ENCODE measurements at places on chromosomes 7 and 10.

DNA sequence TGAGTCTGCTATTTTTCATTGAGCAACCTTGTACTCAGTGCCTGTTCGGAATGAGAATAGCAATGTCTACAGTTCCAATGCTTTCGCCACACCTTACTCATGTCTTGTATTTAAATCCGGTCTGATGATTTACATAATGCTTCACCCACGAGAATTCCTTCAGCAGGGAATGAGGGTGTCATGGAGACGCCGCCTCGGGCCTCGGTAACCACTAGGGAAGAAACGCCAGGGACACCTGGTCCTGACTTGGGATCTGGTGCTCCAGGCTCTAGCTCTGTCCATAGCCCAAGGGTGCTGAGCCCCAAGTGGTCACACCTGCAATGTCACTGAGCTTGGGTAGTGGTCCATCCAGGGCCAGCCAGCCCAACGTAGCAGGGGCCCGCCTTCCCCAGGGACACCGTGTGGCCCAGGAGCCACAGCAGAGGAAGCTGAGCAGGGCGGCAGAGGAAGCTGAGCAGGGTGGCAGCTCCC is 37.4 kb downstream of the PRKAG2 start:
- no peak for DNase-seq

DNA sequence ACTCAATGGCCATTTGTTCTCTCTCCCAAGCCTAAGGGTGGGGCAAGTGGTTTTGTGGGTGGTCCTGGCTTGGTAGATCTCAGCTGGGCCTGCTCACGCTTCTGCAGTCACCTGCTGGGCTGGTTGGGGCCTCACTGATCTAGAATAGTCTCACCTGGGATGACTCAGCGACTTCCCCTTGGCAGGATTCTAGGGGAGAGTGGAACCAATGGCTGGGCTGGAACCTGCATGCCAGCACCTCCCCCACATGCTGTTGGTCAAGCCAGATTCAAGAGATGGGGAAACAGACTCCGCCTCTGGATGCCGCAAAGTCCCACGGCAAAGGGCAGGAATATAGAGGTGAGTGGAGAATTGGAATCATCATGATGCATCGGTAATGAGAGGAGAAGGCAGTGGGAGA is 292.9 kb upstream of the NPVF start:
- no peak for DNase-seq

DNA sequence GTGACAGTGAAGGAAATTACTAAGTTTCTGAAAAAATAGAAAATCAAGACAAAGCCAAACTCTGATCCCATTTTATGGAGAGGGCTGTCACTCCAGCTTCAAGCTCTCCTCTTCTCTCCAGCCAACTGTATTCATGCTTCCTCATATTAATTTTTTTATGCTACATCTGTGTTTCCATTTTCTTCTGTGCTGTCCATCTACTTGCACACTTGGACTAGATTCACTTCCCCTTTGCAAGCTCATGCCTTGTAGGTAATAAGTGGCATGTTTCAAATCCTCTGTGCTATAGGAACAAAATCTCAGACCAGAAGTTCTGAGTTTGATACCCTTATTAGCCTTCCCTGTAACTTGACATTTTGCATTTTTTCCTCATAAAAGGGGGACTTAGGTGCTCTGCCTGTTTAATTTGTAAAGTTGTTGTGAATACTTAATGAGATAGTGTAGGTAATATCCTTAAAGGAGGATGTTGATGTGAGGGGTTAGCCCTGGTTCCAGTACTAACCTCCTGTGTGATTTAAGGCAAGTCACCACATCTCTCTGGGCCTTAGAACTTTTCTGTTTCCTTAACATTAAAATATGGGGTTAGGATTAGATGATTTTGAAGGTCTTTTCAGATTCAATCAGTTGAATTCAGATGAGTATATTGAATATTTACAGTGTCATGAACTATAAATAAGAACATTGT is 358.8 kb downstream of the BBS9 start:
- no peak for DNase-seq

DNA sequence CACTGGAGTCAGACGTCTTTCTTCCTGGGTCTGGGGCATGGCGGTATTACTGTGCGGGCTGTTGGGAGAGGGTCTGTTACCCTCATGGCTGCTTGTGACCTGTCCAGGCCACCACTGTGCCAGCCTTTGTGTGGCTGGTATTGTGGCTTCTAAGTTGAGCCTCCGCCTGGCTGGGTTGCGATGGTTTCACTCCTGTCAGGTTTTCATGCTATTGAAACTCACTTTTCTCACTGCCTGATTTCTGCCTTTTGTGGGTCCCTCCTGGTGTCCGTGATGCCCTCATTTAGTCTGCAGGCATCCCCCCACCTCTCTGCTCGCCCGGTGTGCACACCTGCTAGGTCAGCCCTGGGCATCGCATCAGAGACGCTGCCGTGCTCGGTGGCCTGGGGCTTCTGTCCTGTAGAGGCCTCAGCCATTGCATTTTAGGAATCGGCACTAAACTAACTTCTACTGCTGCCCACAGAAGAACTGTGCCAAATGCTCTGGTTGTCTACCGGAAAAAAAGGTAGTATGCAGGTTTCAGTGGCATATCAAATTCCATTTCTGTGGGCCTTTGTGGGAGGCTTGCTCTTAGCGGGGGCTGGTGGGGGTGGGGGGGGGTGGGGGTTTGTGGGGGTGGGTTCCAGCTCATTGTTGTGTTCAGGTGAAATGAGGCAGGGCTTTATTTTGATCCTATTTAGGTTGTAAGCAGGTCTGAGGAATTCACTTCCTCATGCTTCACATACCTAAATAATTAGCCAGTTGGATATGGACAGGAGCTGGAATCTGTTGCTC is 64.3 kb downstream of the MGMT start:
- DNase-seq, result no peak

DNA sequence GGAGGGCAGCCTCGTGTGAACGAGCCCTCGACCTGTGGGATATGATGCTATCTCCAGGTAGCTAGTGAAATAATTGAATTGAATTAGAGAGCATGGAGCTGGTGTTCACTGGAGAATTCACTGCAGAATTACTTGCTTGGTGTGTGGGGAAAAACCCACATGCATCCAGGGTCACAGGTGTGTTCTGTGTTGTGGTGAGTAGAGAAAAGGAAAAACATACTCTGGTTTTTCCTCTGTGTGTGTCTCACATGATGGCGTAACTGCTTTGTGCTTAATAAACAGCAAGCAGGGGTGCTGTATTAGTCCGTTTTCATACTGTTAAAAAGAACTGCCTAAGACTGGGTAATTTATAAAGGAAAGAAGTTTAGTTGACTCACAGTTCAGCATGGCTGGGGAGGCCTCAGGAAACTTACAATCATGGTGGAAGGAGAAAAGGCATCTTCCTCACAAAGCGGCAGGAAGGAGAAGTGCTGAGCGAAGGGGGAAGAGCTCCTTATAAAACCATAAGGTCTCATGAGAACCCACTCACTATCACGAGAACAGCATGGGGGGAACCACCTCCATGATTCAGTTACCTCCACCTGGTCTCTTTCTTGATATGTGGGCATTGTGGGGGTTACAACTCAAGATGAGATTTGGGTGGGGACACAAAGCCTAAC is 62.6 kb downstream of the TACR2 start:
- DNase-seq, result no peak

DNA sequence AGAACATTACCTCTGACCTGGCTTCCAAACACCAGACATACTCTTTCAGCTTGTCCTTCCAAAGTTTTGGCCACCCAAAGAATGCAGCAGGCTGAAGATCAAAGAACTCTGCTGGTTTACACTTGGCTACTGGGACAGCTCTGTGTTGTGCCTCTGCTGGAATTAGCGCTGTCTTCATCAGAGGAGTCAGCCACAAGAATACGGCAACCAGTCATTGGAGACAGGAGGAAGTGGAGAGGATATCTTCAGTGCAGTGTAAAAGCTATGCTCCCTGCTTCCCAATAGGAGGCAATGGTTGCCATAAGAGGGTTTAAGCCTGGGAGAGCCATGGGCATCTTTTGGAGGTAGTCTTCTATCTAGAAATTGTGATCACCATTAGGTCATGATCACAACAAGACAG is 126.7 kb upstream of the WNT16 start:
- DNase-seq, result no peak
